CD8-positive, alpha-beta memory T cell (primary cell): ENCODE measurements at places on chromosomes 2 and 18.

DNA sequence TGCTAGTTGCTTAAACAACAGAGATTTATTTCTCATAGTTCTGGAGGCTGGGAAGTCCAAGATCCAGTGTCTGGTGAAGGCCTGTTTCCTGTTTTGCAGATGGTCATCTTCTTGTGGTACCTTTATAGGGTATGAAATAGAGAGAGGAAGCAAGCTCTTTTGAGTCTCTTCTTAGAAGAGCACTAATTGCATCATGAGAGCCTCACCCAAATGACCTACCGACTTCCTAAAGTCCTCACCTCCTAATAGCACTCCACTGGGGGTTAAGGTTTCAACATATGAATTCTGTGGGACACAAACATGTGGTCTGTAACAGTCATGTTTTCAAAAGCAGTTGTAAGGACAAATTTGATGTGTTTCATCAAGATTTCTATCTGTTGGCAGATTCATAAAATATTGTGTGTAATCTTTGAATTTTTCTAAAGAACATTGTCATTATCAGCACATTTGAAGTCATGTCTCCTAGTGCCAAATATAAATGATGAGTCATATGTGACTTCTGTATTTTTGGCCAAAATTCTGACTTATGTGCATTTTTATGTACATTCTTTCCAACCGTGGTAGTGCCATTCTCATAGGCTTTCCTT lies 45.3 kb downstream of the CD28 start:
- no peak for DNase-seq

DNA sequence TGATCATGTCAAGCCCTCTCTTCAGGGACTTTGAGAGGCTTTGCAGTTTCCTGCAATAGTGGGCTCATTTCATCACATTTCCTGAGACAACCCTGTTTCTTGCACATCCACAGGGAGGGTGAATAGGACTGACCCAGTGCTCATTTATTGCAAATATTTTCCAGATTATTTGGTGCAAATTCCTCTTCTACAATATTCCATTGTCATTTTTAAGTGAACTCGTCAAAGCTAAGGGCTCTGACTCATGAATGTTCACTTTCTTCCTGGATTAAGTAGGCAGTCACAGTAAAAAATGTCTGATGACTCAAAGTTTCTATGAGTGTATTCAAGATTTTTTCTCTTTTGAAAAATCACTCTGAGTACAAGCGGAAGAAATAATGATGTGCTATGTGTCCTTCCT lies 225.5 kb upstream of the GALNT5 start:
- DNase-seq = no peak

GRCh38 chr2:100293341-100294161 lies 28.8 kb downstream of the LONRF2 start:
- DNase-seq = no peak

- DNase-seq = no peak
Observed at GRCh38 chr2:3447789-3448317, 68.4 kb downstream of the TRAPPC12 start.

DNA sequence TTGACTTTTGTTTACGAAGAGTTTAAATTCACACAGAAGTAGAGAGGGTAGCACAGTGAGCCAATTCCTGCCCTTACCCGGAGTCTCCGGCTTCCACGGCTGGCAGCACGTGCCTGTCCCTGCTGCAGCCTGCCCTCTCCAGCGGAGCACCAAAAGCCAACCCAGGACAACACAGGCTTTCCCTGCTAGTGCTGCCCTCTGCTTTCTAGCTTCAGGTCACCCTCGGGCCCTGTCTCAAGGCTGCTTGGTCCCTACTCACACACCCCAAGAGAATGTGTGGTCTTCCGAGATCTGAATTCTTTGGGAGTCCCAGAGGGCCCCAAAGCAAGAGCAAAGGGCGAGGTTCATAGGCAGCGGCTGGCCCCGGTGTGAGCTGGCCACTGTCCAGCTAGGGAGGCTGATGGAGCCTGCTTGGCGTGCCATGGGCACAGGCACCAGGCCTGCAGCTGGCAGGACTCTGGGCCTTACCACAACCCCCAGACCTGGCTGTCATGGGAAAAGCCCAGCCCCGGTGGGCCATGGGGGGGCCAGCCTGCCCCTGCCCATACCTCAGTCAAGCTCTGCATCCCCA lies 7.0 kb upstream of the HS6ST1 start:
- DNase-seq = no peak

GRCh38 chr2:196640031-196640548 lies 575 bp downstream of the CCDC150 start:
- no peak for DNase-seq

DNA sequence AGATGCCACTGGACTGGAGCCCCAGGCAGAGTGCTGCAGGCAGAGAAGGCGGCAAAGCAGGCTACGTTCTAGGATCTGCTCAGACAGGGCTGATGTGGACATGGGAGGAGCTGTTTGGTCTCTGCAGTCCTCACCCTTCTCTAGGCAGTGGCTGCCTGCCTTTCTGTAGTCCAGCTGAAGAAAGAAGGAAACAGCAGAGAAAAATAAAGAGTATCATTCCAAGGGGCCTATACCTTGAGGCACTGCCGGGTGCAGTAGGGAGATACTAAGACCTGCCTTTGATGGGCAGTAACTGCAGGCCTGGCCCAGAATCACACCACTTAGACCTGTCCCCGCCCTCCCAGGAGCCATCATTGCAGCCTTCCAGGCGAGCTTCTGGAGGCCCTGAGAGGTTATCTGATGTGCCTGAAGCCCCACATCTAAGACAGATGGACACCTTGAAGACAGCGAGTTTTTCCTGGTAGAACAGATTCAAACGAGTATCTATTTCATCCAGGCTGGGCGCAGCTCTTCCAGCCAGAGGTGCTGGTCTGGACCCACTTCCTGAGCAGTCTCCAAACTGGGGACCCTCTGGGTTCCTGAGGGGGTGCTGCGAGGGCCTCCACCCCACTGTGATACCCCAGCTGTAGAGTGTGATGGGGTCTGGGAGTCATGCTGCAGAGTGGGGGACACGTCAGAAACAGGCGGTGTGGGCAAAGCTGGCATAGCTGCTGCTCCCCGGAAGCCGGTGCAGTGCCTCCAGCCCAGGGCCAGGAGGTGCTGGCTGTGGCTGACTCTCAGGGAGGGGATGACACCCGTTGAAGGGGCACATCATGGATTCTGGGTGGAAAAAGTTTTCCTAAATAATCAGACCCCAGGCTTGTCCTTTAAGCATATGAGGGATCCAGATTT lies 87.3 kb upstream of the OTOS start:
- DNase-seq = no peak

DNA sequence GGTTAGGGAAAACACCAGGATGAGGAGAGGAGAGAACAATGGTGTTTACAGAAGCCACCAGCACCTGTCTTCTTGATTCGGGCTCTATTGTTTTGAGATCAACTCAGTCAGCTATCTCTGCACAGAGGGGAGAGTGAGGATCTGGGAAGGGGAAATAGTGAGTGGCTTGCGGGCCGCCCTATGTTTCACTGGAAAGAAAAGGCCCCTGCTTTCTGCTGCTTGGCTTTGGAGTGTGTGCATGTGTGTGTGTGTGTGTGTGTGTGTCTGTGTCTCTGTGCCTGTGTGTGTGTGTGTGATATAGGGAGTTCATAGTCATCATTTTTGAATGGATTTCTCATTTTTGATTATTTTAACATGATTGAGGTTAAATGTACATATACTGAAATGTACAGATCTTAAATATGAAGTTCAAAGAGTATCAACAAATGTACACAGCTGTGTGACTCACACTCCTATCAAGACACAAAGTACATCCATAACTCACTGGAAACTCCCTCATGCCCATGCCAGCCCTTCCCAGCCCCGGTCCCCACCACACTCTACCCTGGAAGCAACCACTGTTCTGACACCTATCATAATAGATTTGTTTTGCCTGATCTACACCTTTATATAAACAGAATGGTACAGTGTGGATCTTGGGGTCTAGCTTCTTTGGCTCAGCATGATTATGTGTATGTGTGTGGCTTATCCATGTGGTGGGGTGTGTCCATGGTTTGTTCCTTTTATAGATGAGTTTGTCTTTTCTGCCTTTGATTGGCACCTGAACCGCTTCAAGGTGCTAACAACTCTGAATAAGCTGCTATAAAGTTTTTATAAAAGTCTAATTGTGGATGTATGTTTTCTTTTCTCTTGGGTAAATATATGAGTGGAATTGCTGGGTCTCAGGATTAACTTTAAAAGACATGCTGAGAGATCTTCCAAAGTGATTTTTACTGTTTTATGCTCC lies 258.3 kb downstream of the SETBP1 start:
- DNase-seq = no peak

DNA sequence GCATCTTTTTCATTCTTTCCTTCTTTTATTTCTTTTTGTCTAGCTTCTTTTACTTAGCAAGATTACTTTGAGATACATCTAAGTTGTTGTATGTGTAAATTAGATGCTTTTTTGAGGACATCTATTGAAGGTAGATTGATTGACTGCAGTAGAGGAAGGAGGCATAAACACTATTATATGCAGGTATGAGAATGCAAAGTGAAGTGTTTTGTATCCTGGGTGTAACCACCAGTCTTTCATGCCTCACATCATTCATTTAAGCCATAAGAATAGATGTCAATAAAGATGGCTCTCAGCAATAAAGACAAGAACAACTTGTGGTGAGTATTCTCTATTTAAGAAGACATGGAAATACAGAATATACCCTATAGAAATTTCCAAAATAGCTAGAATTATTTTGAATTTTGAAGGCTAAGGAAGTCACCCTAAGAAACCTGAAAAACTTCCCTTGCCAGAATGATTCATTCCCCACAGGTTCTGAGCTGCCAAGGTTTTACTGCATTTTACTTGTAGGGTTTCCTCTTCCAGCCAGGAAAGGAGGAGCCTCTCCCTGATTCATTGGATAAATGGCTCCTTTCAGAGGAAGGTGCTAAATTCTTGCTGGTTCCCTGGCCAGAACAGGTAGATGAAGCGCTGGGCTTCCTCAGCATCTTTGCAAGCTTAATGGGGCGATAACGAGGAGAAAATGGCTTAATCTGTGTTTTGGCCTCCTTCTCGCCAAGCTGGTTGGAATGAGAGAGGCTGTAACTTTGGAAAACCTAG lies 279.8 kb upstream of the SLC14A2 start:
- DNase-seq = no peak

- DNase-seq = no peak
Observed at GRCh38 chr2:70368545-70368944, 66.7 kb upstream of the FAM136A start.

DNA sequence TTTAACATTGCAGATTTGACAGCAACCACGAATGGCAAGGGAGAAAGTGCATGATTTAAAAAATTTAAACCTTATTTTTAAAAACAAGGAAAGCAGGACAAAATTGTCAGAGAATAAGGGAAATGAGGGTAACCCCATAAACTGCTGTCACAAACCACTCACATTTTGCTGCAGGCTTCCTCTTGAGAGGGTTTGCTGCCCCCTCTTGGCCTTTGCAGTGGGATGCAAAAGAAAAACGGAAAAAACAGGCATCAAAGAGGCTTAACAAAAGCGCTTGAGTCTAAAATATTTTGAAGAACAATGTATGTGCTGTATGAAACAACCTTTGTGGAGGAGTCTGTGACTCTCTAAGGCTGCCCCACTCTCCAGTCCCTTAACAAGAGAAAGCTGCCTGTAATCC lies 91.6 kb downstream of the TMX3 start:
- DNase-seq = no peak

DNA sequence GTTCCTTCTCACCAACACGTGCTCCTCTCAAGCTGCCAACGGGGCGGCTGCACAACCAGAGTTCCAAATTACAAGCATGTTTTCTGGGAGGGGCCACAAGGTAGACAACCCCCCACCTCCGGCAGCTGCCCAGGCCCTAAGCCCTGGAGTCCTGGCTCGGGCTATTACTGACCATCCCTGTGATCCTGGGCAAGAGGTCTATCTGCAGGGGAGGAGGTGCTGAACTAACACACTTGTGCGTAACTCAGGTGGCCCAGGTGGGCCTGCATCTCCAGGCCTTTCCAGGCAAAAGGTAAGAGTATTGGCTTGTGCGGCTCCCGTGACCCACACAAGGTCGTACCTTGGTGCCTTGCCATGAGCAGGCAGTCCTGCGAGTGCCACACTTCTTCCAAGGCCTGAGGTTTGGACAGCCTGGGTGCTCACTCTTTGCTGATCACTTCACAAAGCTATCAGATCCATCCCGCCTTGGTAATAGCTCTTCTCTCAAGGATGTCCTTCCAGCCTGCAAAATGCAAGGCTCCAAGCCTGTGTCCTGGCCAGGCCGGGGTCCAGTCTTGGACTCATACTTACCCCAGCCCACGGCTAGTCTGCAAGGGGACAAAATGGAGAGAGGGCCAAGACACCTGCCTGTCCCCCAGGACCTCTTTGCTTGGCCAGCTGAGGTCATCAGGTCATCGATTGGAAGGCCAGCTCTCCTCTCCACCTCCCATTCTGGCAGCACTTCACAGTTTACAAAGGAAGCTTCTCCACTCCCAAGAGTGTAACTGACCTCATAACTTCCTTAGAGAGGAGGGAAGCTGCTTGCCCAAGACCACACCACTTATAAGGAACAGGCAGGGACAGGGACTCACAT lies 33.9 kb downstream of the ADRA2B start:
- DNase-seq = no peak

GRCh38 chr2:12321886-12322285 lies 394.9 kb upstream of the TRIB2 start:
- no peak for DNase-seq

DNA sequence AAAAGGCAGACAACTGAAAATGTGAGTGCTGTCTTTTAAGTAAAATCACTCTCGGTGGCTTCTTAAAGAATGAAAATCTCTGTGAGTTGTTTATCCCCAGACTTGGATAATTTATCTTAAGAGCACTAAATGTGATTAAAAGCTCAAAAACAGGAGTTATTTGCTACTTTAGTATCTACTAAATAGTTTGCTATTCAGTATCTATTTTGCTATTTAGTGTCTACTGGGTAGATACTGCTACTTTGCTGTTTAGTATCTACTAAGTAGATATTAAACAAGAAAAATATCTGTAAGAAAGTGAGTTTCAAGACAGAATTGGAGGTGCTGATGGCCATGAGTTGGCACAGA lies 1.4 kb upstream of the KCNG3 start:
- no peak for DNase-seq

DNA sequence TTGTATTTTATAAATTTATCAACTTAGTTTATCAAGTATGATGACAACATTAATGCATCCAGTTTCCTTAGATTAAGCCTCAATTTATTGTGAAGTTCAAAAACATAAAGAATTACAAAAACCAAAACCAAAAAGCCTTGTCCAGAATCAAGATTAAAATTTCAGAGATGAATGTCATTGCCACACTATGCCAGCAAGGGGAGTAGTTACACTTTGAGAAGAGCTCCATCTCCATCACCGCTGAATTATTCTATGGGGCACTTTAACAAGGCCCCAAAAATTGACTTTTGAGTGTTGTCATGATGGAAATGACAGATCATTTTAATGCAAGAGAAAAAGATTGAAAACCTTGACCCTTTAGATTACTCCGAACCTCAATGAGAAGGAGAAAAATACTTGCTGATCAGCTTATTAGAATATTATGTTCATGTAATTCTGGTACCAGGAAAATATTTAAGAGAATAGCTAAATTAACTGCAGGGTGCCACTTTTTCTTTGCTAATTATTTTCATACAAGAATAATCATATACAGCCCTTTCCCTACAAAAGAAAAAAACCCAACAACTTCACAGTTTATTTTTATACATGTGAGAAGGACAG lies 152.5 kb upstream of the AQP4 start:
- no peak for DNase-seq

GRCh38 chr18:22378672-22379282 lies 38.9 kb downstream of the CTAGE1 start:
- DNase-seq = peak; percentile 54
